ENCODE measurements at places on chromosomes 4 and X.

DNA sequence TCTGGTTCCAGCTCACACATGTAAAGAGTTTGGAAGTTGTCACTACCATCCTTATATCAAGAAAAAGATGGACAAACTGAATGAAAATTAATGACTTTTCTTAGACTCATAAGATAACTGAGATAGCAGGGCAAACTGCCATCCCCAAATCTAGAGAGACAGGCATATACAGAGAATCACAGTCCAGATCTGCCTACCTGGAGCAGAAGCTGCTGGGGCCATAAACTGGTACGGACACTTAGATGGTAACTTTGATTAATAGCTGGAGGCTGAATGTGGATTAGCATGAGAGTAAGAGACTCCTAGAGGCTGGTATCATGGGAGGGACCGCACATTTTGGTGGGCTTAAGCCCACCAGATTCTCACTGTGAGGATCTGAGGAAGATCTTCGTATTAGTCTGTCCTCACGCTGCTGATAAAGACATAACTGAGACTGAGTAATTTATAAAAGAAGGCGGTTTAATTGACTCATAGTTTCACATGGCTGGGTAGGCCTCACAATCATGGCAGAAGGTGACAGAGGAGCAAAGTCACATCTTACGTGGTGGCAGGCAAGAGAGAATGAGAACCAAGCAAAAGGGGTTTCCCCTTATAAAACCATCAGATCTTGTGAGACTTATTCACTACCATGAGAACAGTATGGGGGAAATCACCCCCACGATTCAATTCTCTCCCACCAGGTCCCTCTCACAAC lies 10.8 kb upstream of the POLA1 start:
- no peak overlapping the region for H3K27ac ChIP-seq
- no peak for DNase-seq
- H3K27me3 ChIP-seq, result no peaks in the 10 kb centered on the region
- no peak overlapping the region for H3K4me3 ChIP-seq
- no peaks in the 10 kb centered on the region for H3K36me3 ChIP-seq

GRCh38 chr4:151567056-151567455 lies 158.1 kb downstream of the FHIP1A start:
- no peak overlapping the region for H3K4me3 ChIP-seq
- DNase-seq, result no peak
- H3K27me3 ChIP-seq, result no peaks in the 10 kb centered on the region

GRCh38 chrX:131264665-131265064 lies 24.4 kb downstream of the IGSF1 start:
- no peaks in the 10 kb centered on the region for H3K4me1 ChIP-seq
- H3K27me3 ChIP-seq, result no peaks in the 10 kb centered on the region
- no peak overlapping the region for H3K4me3 ChIP-seq
- DNase-seq, result no peak
- H3K27ac ChIP-seq, result no peak overlapping the region

DNA sequence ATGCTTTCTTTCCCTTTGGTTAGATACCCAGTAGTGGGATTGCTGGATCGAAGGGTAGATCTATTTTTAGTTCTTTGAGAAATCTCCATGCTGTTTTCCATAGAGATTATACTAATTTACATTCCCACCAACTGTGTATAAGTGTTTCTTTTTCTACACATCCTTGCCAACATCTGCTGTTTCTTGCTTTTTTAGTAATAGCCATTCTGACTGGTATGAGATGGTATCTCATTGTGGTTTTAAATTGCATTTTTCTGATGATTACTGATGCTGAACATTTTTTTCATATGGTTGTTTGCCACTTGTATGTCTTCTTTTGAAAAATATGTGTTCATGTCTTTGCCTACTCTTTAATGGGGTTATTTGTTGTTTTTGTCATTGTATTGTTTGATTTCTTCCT lies 6.6 kb upstream of the AGA start:
- no peak overlapping the region for H3K27ac ChIP-seq
- H3K36me3 ChIP-seq, result no peaks in the 10 kb centered on the region
- DNase-seq, result no peak
- no peaks in the 10 kb centered on the region for H3K4me1 ChIP-seq

GRCh38 chrX:69508610-69509009 lies 4.5 kb downstream of the NALF2 start:
- DNase-seq, result no peak
- no peaks in the 10 kb centered on the region for H3K4me1 ChIP-seq
- H3K36me3 ChIP-seq, result no peaks in the 10 kb centered on the region
- no peak overlapping the region for H3K4me3 ChIP-seq

- H3K27me3 ChIP-seq, result no peaks in the 10 kb centered on the region
- peak; percentile 28 for DNase-seq
- H3K4me3 ChIP-seq, result no peak overlapping the region
- no peak overlapping the region for H3K27ac ChIP-seq
- peaks cover 11% of the 10 kb centered on the region for H3K4me1 ChIP-seq
Measured at GRCh38 chrX:69109706-69110105, 55.5 kb downstream of the PJA1 start.

GRCh38 chrX:5265324-5265850 lies 963.3 kb downstream of the NLGN4X start:
- H3K36me3 ChIP-seq, result no peaks in the 10 kb centered on the region
- DNase-seq, result no peak
- H3K4me3 ChIP-seq, result no peak overlapping the region
- H3K4me1 ChIP-seq, result no peaks in the 10 kb centered on the region
- no peaks in the 10 kb centered on the region for H3K27me3 ChIP-seq
- no peak overlapping the region for H3K27ac ChIP-seq

DNA sequence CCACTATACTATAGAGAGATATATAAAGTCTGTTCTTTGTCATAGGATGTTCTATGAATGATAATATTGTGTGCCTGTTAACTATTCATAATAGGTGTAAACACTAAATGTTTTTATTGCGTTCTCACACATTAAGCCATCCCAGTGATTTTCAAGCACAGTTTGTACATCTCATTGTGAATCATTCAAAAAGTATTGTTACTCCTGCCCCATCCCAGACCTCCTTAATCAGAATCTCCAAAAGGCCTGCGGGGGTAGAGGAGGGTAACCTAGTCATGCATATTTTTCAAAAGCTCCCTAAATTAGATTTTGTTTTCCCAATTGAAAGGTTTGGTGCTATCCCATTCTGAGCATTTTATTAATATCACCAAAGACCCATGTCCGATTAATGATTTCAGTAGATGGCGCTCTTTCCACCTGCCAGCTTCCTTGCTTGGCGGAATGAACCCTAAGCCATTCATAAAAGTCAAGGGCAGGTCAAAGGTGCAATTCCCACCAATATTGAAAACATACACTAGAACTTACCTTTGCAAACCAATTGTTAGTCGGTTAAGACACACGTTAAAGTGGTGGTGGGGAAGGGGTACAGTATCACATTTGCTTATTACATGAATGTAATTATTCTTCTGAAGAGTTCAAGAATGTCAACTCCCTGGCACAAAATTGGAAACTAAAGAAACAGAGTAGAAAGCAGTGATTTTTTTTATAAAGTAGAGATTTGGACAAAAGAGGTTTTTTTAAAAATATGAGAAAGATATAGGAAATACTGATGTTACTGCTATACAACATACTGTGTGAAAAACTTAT lies 5.8 kb upstream of the TET2 start:
- no peaks in the 10 kb centered on the region for H3K27me3 ChIP-seq

- no peaks in the 10 kb centered on the region for H3K27me3 ChIP-seq
- no peaks in the 10 kb centered on the region for H3K36me3 ChIP-seq
- H3K4me3 ChIP-seq, result no peak overlapping the region
- H3K4me1 ChIP-seq, result peaks cover 22% of the 10 kb centered on the region
- no peak overlapping the region for H3K27ac ChIP-seq
Measured at GRCh38 chrX:53717205-53717604, 30.7 kb upstream of the HUWE1 start.

GRCh38 chr4:79211490-79211889 lies 114.4 kb downstream of the NAA11 start:
- no peaks in the 10 kb centered on the region for H3K4me1 ChIP-seq
- H3K4me3 ChIP-seq, result no peak overlapping the region
- no peak for DNase-seq
- H3K27me3 ChIP-seq, result no peaks in the 10 kb centered on the region
- H3K27ac ChIP-seq, result no peak overlapping the region

DNA sequence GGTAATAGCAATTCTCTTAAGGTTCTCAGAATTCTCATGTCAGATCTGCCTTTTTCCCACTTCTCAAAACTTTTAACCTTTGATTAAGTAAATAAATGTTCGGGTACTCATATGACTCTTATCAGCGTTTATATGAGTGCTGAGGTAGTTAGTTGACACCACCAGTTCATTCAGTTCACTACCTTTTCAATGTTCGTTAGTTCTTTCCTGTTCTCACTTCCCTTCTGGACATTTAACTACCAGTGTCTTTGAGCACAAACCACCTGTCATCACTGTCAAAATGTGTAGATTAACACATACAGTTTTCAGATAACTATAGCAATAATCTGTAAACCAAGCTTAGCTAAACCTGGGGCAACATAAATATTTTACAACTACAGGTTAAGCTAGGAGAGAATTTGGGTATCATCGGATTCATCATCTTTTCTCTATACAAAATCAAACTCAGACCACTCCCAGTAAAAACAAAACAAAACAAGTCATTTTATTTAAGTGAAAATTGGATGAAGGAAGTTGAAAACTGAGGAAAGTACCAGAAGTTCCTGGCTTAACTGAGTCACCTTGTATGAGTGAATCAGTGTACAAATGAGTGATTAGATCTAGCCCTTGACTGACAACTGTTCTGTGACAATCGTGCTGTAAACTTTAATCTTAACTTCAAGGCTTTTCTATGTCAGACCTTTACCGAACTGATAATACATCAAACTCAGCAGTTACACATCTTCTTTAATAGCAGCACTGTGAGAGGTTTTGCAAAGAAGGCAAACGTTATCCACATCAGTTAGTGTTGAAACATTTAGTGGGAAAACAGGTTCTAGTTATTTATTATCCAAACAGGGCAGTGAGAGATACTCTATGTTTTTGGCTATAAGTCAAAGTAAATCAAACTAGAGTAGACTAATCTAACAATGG lies 41.9 kb downstream of the ARHGEF38 start:
- H3K27me3 ChIP-seq, result no peaks in the 10 kb centered on the region
- no peak overlapping the region for H3K4me3 ChIP-seq
- no peaks in the 10 kb centered on the region for H3K36me3 ChIP-seq
- DNase-seq, result no peak

DNA sequence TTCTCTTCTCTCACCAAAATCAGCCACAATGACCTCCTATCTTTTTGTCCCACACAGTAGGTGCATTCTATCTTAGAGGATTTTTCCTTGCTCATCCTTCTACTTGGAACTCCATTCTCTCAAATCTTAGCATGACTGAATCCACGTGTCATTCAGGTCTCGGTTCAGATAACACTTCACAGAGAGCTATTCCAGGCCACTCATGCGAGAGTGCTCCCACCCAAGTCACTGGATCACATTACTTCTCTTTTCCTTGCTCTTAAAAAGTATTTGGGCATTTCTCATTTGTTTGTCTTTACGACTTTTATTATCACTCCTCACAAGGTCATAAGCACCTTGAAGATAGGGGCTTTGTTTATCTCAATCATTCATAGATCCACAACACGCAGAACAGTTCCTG lies 647.5 kb upstream of the TENM3 start:
- H3K27ac ChIP-seq, result no peak overlapping the region
- H3K27me3 ChIP-seq, result no peaks in the 10 kb centered on the region
- H3K4me3 ChIP-seq, result no peak overlapping the region
- H3K4me1 ChIP-seq, result no peaks in the 10 kb centered on the region
- H3K36me3 ChIP-seq, result no peaks in the 10 kb centered on the region
- no peak for DNase-seq

- H3K36me3 ChIP-seq, result no peaks in the 10 kb centered on the region
- H3K27ac ChIP-seq, result no peak overlapping the region
- H3K4me1 ChIP-seq, result peaks cover 7% of the 10 kb centered on the region
- no peak overlapping the region for H3K4me3 ChIP-seq
- DNase-seq, result no peak
Measured at GRCh38 chrX:10173331-10173900, 16.6 kb downstream of the CLCN4 start.

DNA sequence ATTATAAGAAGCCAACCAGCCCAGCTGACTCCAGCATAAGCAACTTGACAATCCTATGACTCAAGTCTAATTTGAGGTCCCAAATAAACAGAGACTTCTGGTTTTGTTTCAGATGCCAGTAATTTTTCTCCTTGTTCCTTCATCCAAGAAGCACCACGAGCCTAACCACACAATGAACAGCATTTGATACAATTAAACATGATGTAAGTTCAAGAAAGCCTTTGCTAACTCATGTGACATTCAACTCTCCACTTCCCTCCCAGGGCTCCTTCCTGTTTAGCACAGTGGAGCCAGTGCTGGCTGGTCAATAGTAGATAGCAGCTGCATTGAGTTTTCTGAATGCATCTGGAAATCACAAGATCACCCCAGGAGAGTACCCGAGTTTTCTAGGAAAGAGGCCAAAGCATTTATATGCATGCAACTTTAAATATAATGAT lies 206.3 kb downstream of the ARHGAP24 start:
- H3K27ac ChIP-seq, result no peak overlapping the region
- no peaks in the 10 kb centered on the region for H3K4me1 ChIP-seq
- no peaks in the 10 kb centered on the region for H3K36me3 ChIP-seq
- no peaks in the 10 kb centered on the region for H3K27me3 ChIP-seq
- DNase-seq, result no peak

GRCh38 chrX:40749681-40750494 lies 14.5 kb upstream of the MED14 start:
- H3K27ac ChIP-seq, result no peak overlapping the region
- H3K27me3 ChIP-seq, result no peaks in the 10 kb centered on the region
- H3K36me3 ChIP-seq, result no peaks in the 10 kb centered on the region
- no peak overlapping the region for H3K4me3 ChIP-seq

All from HCT116 (cell line).